Kidney glomerular epithelial cell (primary cell): ENCODE measurements at places on chromosomes 1 and 21.
A peak's percentile ranks its signal among the peaks of the same experiment; 100 is the strongest.

DNA sequence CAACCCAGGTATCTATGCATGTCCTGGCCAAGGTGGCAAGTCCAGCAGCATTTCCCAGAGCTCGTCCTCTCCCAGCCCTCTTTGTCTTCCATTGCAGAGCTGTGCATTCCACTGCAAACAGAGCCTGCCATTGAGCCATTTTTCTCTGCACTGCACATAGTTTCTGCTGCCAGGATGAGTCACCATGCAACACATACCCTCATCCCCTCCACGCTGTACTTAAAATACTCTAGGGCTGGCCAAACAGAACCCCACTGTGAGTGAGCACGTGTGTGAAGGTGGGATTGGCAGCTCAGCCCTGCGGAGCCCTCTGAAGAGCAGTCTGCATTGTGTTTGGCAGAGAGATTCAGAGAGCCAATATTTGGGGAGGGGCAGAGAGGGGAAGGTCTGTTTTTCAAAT lies 3.9 kb upstream of the ATP1B1 start:
- peak; percentile 51 for DNase-seq

DNA sequence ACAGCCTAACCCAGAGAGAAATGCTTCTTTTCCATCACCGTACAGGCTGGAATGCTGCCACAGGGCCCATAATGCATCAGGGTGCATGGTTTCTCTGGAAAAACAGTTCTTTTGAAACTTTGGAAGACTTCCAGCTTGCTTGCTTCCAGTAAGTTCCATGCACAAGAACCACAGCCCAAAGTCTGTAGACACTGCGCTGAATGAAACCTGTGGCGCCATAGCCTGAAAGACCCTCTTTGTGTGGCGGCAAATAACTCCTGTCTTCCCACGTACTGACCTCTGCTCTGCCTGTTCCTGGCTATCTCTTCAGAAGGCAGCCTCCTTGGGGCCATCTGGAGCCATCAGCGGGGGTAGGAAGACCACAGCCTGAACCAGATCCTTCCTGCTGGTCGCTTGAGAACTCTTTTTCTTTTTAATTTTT lies 15.1 kb downstream of the MIIP start:
- DNase-seq, result no peak

DNA sequence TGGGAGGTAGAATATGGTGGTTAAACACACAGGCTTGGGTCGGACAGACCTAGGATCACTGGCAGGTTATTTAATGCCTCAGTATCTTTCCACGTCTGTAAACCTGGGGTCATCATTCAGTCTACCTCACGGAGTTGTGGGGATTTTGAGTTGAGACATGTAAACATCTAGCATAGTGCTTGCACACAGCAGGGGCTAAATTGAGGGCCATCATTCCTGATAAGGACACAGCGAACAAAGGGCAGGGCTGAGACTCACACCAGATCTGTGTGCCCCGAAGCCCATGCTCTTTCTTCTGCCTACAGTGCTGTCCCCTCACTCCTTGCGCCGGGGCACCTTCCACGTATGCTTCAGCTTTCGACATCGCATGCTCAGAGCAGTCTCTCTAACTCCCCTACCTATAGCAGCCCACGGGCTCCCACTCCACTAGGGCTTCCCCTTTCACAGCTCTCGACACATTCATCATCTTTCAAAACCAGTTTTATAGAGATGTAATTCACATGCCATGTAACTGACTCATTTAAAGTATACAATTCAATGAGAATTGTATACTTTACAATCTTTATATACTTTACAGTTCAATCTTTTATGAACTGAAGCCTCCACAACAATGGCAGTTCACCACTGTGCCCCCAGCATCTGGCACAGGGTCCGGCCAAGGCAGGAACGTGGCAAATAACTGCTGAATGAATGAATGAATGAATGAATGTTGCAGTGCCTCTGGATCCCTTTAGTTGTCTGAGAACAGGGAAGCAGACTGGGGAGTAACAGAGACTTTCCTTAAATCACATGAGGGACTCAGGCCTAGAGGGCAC lies 48.0 kb downstream of the GPR161 start:
- DNase-seq, result no peak

DNA sequence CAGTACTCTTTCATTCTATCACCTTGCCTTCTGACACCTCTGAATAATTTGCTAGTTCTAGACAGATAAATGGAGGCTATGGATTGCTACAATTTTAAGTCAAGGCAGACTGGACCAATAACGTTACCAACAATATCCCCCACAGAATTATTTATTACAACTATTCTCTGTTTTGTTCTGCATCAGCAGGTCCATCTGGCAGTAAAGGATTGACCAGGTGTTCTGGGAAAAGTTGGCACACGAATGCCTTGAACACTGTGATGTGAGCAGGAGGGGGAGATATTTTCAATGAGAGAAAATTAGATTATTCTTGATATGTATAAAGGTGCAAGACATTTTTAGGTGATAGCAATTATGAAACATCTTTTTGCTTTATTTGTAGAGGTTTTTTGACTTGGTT lies 718.8 kb upstream of the TMPRSS15 start:
- no peak for DNase-seq

DNA sequence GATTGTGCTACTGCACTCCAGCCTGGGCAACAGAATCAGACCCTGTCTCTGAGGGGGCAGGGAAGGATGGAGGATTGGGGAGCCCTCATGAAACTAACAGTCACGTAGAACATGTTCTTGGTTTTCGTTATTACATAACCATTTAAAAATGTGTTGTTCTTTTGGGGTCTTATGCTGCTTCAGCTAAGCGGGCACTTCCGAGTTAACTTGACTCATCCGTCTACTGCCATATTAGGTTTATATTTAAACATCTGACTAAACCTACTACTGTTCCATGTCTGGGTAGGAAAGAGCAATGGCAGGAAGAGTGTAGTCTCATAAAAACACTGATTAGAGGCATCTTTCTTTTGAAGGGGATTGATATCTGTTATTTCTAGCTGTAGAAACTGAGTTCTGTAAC lies 59.5 kb upstream of the BMP8A start:
- no peak for DNase-seq
